Inflammatory macrophage (primary cell): ENCODE measurements at places on chromosomes 5 and 9.

DNA sequence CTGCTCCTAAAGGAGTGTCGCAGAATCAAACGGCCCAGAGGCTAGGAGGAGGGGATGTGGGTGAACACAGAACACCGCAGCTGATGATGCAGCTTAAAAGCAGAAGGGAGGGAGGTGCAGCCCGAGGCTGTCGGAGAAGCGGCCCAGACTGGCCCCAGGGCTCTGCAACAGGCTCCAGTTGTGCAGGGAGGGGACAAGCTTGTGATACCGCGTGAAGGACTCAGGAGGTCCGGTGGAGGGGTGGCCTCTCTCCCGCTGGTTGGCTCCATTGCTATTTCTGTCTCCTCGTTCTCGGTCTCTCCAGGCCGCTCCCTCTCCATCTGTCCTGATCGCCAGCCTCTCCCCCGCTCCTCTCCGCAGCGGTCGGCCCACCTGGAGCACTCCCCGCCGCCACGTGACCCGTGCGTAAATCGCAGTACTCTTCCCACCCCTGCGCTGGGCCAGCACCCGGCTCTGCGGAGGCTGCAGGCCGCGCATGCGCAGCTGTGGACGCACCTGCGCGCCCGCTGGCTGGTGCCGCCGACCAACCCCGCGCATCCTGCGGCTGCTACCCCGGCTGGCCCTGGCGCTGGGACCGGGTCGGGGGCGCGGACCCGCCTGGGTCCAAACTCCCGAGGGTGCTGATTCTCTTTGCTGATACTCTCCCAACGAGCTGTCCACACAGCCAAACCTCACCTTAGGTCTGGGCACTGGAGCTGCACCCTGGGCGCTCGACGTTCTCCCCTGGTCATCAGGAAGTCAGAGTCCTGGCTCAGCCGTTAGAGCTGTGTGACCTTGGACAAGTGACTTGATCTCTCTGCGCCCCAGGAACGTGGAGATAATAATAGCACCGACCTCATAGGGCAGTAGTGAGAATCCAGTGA is 3.7 kb upstream of the STXBP1 start:
- DNase-seq = peak; percentile 58

DNA sequence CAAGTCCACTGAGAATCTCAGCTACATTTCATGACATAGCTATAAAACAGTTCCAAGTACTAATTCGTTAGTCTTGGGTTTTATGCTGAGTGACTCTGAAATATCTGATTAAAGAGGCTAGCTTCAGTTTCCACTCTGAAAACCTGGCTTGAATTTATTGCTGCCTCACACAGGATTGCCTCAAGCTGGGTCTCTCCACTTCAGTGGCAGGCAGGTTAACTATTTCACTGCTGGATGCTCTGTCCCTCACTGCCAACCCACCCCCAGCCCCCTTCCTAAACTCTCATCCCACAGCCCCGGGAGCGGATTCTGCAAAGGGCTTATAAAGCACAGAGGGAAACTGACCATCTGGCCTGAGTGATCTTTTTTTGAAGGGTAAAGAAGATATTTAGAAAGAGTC is 318.3 kb downstream of the MLLT3 start:
- no peak for DNase-seq

- DNase-seq = no peak
Measured at GRCh38 chr5:159244163-159244562, 18.9 kb upstream of the UBLCP1 start.

GRCh38 chr5:61228229-61228628 is 66.0 kb upstream of the SMIM15 start:
- DNase-seq = no peak

- DNase-seq = no peak
Measured at GRCh38 chr5:173826428-173827350, 61.5 kb upstream of the CPEB4 start.

- no peak for DNase-seq
Measured at GRCh38 chr9:135951889-135952663, 9.1 kb downstream of the UBAC1 start.

DNA sequence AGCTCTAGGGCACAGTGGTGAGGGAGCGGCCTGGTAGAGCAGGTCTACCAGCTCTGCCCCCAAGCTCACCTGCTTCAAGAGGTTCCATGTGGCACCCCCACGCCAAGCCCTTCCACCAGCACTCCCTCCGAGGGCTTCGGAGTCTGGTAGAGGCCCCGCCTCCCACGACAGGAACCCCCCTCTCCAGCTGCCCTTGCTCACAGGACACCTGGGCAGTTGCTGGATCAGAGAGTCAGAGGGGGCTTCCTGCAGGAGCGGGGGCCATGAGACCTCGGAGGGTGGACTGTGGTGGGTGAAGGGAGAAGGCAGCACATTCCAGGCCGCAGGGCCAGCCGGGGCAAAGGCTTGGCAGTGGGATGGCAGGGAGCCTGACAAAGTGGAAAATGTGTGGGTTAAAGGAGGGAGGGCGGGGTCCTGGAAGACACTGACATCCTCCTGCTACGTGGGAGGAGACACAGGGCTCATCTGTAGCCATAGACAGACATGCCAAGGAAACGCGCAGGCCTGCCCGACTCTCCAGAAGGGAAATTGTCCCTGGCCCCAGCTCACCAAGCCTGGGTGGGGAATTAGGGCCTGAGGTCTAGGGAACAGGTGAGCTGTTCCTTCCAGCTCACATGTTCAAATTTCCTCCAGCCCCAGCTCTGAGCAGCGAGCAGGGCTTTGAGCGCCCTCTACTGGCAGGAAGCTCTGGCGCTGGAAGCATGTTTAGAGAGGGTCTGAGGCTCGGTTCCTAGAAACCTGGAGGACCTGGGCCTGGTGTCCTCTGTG is 74.2 kb downstream of the NTNG2 start:
- peak; percentile 72 for DNase-seq

DNA sequence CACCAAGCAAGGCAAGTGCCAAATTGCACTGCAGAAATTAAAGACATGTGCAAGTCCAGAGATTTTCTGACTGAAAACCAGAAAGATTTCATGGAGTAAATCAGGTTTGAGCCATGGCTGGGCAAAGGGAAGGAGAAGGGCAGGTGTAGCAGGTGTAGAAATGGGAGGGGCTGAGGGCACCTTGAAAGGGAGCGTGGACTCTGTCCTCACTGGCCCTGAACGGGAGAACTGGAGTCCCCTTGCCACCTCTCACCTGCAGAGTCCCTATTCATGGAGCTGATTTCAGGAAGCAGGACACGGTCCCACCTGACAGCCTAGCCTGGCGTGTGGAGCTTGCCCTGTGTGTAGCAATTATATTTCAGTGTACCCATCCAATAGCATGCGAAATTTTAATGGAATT is 46.3 kb downstream of the UBE2QL1 start:
- no peak for DNase-seq

DNA sequence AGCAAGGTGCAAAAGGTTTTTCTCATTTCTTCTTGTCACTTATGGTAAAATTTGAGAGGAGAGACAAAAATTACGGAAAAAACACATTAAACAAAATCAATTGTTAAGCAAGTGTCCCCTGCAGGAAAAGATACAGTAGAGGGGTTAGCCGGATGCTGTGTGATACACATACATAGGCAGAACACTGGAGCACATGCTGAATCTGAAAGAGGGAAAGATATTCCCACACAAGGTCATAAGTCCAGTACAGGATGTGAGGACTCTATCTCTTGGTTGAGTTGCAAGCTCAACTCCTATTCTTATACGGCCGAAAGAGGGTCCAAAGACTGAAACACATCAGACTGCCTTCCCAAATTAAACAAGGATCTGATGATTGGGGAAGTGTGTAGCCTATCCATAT is 427.5 kb upstream of the NUDT12 start:
- DNase-seq = no peak

DNA sequence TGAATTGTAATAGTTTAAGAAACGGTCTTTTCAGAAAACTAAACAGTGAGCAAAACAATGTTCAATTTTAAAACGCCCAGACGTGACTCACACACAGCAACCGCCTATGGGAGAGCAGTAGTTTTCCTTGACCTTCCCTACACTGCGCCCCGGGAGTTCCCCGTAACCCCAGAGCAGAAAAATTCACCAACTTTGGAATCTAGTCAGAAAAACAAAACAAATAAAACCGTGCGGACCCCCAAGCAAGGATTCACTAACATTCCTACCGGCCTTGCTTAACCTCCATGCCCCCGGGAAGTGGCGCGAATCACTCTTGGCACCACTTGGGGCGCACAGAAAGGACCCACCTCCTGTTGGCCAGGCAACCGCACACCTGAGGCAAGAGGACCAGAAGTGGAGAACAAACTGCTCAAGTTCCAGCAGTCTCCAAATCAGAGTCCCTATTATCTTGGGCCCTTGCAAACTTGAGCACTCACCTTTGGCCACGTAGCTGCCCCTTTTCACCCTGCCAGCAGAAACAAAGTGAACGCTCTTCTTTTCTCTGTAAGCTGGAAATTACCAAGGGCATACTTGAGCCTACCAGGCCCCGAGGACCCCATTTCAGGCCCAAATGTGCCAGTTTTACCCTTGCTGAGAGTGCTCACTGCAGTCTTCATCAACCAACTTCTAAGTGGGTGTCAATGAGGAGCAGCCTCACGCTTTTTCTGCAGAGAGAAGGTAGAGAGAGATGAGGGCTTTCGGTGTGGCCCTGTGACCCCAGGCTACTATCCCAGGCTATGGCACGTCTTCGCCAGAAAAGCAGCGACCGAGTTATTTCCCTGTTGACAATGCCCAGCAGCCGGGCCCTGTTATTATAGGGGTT is 189.7 kb downstream of the MEF2C start:
- no peak for DNase-seq

DNA sequence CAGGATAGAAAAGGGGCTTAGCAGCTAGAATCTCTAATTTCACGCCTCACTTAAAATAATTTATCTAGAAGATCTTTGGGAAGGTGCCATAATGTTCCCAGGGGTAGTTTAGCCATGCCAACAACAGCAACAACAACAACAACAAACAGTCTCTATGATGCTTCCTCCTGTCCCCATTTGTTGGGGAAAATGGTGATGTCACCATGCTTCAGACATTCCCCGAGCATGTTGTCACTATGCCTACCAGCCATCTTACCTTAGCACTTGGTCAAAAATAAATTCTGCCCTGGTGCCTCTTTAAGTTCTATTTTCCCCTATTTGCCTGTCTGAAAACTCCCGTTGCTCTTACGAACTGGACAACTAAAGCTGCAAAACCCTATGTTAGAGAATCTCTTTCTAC is 76.6 kb downstream of the KCNN2 start:
- no peak for DNase-seq

- no peak for DNase-seq
Measured at GRCh38 chr9:71010258-71010657, 111.2 kb downstream of the TRPM3 start.

- DNase-seq = no peak
Measured at GRCh38 chr9:104240890-104241289, 146.8 kb downstream of the SMC2 start.

DNA sequence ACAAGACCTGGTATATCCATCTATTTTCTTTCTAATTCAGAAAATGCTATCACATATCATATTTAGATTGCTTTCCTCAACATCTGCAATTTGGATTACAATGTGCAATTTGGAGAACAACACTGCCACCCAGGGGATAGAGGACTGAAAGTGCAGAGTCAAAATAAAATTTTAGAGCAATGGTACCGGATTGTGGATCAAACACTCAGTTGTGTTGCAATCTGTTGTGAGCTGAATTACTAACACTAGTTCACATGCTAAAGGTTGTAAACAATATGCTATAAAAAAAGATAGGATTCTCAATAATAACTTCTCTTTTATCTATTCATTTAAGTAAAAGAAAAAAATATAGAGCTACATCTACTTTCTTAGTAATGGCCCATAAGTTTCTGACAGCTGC is 11.9 kb upstream of the SRFBP1 start:
- DNase-seq = peak; percentile 41

- no peak for DNase-seq
Measured at GRCh38 chr5:103793595-103794182, 231.1 kb upstream of the NUDT12 start.

GRCh38 chr9:114988962-114989599 is 58.7 kb upstream of the TNFSF8 start:
- peak; percentile 64 for DNase-seq

DNA sequence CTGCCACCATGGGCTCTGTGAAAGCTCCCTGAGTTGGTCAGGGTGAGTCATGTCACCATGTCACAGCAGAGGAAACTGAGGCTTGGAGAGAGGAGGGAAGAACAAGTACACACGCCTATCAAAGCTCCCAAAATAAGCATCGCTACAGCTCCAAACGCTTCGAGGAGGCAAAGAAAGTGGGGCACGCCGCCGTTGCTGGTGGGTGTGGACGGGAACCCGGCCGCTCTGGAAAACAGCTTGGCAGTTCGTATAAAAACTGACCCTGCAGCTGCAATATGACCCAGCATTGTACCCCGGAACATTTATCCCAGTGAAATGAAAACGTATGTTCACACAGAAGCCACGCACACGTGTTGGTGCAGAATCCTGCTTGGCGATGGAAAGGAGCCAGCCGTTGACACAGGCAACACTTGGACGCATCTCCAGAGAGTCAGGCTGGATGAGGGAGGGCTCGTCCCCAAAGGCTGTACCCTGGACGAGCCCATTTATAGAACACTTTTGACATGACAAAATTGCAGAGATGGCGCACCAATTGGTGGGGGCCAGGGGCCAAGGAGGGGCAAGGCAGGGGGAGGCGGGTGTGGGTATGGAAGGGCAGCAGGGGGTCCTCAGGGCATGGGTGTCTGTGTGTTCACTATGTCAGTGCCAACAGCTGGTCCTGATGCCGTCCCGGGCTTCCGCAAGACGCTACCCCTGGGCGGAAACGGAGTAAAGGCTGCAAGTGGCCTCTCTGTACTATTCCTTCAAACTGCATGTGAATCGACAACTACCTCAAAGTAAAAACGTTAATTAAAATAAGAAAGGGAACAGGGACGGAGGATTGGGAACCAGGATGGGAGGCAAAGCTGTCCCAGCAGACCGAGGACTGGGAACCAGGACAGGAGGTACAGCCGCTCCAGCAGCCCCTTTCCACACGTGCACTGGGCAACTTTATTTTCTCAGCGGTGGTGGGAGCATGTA is 173.0 kb downstream of the OLFM1 start:
- no peak for DNase-seq

DNA sequence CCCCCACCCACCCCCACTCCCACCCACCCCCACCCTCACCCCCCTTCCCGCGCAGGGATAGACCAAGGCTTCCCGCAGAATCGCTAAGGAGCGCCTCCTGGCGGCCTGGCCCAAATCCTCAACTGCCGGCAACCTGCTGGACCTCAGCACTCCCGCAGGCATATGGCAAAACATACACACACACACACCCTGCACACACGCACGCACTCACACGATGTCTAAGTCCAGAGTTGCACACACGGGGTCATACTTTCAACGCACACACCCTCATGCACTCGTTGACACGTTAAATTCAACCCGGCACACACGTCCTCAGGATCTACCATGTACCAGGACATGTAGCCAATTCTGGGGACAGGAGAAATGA is 1.7 kb downstream of the CPLX2 start:
- peak; percentile 46 for DNase-seq

- DNase-seq = no peak
Measured at GRCh38 chr9:115650768-115651167, 502.8 kb upstream of the PAPPA start.

GRCh38 chr9:77440057-77440456 is 208.1 kb downstream of the GNA14 start:
- no peak for DNase-seq
